ENCODE measurements at places on chromosomes 4 and X.

DNA sequence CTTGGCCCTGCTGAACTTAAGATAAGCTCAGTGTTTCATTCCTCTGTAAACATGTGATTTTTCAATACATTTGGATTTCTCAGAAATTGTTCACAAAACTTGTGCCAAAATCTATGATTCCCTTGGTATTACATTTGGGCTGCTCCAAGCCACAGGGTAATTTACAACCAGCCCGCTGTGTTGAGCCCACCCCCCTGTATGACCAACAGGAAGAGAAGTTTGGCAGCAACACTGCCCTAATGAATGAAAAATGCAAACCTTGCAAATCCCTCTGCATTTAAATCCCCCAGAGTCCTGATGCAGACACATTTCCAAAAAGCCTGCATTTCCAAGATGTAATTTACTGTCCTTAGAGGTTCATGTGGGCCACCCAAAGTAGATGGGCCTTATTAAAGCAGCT lies 34.1 kb upstream of the GAB1 start:
- DNase-seq: no peak

GRCh38 chr4:140483445-140483844 lies 14.6 kb downstream of the MGAT4D start:
- DNase-seq: no peak

GRCh38 chr4:172411149-172411548 lies 597.9 kb downstream of the GALNTL6 start:
- no peak for DNase-seq

GRCh38 chrX:123738378-123738940 lies 5.6 kb upstream of the THOC2 start:
- no peak for DNase-seq

GRCh38 chr4:61556277-61556676 lies 356.2 kb downstream of the ADGRL3 start:
- no peak for DNase-seq

DNA sequence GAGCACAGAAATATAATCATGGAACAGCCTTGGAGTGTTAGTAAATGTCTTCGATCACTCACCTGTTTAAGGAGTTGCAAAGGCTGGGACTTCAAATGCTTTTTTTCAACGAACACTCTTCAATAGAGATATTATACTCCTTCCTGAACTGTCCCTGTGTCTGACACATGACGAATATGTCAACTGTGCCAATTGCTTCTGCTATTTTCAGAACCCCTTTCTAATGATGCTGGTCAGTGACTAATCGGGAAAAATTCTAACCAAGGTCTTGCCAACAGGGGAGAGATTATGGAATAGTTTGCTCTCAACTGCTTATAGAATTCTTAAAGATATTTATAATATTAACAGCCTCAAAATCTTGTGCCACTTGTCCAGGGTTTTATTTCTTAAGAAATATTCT lies 8.5 kb upstream of the KLHL34 start:
- DNase-seq: no peak

GRCh38 chr4:168540086-168540485 lies 43.2 kb downstream of the PALLD start:
- DNase-seq: no peak

GRCh38 chr4:48275247-48275646 lies 5.6 kb upstream of the TEC start:
- DNase-seq: no peak

DNA sequence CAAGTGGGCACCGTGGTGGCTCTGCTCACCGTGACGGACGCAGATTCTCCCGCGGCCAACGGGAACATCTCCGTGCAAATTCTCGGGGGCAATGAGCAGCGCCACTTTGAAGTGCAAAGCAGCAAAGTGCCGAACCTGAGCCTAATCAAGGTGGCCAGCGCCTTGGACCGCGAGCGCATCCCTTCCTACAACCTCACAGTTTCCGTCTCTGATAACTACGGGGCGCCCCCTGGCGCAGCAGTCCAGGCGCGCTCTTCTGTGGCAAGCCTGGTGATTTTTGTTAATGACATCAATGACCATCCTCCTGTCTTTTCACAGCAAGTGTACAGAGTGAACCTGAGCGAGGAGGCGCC lies 2.7 kb downstream of the FAT4 start:
- peak; percentile 31 for DNase-seq

DNA sequence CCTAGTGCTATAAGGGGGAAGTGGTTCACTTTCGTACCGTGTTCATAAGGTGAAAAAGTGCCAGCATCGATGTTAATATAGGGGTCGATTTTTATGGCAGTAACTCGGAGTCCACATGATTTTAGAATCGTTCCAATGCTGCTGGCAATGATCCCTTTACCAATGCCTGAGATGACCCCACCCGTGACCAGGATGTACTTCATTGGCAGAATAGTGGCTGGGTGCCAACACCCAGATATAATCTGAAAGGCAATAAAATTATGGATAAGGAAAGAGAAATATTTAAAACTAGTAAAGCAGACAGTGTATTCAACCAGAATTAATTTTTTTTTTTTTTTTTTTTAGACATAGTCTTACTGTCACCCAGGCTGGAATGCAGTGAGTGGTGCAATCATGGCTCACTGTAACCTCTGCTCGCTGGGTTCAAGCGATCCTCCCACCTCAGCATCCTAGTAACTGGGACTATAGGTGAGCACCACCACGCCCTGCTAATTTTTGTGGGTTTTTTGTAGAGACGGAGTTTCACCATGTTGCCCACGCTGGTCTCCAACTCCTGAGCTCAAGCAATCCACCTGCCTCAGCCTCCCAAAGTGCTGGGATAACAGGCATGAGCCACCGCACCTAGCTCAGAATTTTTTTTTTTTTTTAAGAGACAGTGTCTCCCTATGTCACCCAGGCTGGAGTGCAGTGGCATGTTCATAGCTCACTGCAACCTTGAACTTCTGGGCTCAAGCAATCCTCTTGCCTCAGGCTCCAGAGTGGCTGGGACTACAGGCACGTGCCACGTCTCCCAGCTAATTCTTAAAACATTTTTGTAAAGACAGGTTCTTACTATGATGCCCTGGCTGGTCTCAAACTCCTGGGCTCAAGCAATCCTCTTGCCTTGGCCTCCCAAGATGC lies 9.5 kb downstream of the CTPS2 start:
- DNase-seq: no peak
